AML-193 (cell line): ENCODE measurements at places on chromosomes 4 and X.

DNA sequence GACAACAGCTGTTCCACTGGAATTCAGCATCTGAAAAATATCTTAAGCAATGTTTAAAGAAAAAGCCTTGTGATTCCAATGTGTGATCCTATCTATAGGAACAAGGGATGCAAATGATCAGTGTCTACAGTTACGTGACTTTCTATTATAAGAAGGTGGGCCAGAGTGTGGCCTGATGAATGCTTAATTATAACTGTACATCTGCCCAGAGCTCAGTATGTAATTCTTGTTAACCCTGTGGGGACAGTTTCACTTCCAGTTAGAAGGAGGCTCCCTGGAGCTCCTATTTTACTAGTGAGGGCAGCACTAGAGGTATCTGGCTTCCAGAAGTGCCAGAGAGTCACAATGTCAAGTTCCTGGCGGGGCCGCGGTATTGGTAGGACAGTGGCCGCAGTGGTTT lies 288.5 kb downstream of the USP46 start:
- DNase-seq: no peak

DNA sequence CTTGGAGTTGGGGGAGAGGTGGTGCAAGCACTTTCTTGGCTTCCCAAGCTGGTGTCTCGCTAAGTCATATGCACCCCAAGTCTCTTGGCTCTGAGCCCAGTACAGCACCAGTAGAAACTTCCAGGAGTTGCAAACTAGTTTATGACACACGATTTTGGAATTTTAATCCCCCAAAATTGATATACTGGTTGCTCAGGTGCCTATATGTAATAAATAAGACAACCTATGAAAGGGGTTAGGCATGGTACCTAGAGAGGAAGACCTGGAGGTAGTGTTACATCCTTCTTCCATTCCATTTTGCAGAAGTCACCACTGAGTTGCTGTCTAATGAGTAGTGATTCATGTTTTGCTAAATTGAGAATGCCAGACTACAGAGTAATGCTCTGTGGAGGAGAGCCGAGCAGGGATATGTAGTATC lies 4.3 kb upstream of the SLC4A4 start:
- DNase-seq: no peak

- no peak for DNase-seq
Measured at GRCh38 chrX:109719264-109719663, 13.8 kb downstream of the ACSL4 start.

GRCh38 chr4:3802571-3803474 lies 36.6 kb downstream of the ADRA2C start:
- DNase-seq: no peak

- no peak for DNase-seq
Measured at GRCh38 chrX:93673056-93673868, at the start of gene NAP1L3. TSS of gene NAP1L3 (minus strand) at chrX:93673578. CDS start at chrX:93673304, 274 bp downstream.
